ENCODE measurements at places on chromosomes 12 and 14.

DNA sequence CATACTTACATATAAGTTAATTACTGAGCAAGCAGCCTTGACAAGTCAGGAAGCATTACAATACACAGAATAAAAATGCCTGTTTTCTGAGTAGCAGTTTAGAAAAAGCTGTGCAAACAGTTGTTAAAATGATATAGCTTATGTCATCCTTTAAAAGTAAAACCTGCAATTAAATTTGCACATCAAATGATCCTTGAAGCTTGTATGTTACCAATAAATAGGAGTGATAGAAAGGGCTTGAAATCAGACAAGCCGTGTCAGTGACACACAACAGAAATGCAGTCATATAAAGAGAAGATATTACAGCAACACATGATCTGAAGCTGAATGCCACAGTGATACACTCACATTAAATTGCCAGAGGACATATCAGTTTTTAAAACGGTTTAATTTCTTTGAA, 70.0 kb downstream of the EPS8 start:
- no peak for DNase-seq

DNA sequence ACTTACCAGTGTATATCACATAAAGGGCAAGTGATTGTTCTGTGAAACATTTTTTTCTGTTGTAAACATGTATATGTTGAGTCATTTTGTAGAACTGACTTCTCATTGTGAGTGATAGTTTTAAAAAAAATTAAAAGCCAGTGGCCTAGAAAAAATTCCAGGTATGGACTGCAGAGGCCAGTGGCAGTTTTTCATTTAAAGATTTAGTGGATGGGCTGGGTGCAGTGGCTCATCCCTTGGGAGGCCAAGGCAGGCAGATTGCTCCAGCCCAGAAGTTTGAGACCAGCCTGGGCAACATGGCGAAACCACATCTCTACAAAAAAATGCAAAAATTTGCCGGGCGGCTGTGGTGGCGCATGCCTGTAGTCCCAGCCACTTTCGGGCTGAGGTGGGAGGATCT, 84.7 kb upstream of the MDM1 start:
- no peak for DNase-seq

GRCh38 chr14:54686219-54686870, 119.4 kb downstream of the SAMD4A start:
- DNase-seq: no peak

GRCh38 chr12:101925935-101926334, 48.6 kb downstream of the DRAM1 start:
- DNase-seq: no peak

GRCh38 chr12:50566066-50566465, 61.3 kb downstream of the DIP2B start:
- no peak for DNase-seq

- DNase-seq: no peak
Measured at GRCh38 chr12:59499774-59500173, 96.1 kb upstream of the SLC16A7 start.

DNA sequence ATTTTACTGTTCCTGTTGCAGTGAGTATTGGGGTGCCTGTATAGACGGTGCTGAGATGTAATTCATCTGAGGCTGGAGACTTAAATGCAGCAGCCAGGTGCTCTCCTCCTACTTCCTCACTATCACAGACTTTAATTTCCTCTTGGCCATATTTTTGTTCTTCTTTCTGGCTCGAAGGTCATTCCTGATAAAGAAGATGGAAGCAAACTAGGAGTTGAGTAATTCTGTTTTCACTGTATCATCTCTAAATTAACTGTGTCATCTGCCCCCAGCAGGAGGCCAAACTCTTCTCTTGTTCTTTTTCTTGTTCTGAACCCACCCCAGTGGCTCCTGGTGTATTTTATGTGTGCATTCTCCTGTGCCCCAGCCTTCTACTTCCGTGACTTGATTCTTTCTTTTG, 141.7 kb upstream of the ARHGAP5 start:
- DNase-seq: no peak

DNA sequence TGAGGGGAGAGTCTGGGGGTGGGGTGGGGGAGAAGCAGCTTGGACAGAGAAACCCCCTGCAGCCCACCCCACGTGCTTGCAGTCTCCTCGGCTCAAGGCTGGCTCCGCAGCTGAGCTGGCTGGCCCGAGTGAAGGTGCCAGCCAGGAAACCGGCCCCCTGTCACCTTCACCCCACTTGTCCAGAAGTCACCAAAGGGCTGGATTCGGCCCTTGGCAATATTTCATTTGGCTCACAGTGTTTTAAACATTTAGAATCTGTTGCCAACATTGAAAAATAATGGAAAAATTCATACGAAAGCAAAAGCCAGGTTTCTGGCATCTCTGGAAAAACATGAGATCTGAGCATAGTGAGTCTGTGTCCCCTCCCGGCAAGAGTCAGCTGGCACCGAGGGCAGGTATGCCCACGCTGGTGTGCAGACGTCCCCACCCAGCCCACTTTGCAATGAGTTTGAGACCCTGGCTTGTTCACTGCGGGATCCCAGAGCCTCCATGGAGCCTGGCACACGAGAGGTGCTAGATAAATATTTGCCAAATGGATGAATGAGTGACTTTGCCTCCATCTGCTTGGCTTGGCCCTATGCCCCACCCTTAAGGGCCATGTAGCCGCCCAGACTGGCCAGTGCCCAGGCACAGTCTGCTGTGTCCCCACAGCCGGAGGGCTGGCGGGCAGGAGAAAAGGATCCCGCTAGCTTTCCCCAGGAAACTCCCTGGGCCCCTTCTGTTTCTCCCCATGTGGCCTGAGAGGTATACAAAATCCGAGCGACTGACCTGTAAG, 18.2 kb downstream of the MSI1 start:
- no peak for DNase-seq

Measured in WTC11 (cell line).